ENCODE measurements at places on chromosomes 7 and 10.
A peak's percentile ranks its signal among the peaks of the same experiment; 100 is the strongest.

GRCh38 chr7:81031243-81031642 is 112.4 kb upstream of the SEMA3C start:
- DNase-seq = no peak

DNA sequence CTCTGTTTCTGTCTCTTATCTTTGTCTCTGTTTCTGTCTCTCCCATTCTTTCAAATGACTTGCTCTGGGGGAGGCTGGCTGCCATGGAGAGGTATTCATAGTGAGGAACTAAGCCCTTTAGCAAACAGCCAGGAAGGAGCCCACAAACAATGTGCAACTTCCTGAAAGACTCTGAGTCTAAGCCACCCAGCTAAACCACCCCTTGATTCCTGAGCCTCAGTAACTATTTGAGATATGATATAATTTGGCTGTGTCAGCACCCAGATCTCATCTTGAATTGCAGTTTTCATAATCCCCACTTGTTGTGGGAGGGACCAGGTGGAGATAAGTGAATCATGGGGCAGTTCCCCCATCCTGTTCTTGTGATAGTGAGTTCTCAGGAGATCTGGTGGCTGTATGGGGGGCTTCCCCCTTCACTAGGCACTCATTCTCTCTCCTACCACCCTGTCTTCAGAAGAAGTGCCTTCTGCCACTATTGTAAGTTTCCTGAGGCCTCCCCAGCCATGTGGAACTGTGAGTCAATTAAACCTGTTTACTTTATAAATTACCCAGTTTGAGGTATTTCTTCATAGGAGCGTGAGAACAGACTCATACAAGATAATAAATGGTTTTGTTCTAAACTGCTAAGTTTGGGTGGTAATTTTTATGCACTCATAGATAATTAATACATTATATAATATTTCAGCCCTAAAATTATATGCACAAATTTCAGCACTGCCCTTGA is 121.2 kb upstream of the FOXP2 start:
- no peak for DNase-seq

DNA sequence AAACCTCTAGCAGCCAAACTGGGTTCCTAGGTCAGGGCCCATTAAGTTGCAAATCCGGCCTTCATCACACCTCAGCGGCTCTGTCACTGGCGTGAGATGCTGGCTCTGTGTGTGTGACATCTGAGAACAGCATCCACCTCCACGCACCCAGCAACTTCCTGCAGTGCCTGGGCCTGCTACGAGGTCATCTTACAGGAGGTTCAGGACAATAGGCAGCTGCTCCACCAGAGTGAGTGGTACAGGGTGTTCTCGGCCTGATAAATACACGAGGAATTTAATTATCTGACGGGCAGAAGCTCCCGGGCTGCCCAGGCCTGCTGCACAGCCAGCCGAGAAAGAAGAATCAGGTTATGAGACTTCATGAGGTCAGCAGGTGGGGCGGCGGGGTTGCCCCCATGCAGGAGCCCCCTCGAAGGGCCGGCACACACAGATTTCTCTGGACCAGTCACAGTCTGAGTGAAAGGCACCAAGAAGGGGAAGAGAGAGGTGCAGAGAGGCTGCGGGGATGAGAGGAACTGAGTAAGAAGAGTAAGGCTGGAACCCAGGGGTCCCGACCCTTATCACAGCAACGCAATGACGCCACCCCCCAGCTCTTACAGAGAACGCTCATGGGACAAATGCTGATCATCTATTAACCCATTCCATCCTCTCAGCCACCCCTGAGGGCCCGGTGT is 49.3 kb downstream of the CALML3 start:
- DNase-seq = peak; percentile 89

DNA sequence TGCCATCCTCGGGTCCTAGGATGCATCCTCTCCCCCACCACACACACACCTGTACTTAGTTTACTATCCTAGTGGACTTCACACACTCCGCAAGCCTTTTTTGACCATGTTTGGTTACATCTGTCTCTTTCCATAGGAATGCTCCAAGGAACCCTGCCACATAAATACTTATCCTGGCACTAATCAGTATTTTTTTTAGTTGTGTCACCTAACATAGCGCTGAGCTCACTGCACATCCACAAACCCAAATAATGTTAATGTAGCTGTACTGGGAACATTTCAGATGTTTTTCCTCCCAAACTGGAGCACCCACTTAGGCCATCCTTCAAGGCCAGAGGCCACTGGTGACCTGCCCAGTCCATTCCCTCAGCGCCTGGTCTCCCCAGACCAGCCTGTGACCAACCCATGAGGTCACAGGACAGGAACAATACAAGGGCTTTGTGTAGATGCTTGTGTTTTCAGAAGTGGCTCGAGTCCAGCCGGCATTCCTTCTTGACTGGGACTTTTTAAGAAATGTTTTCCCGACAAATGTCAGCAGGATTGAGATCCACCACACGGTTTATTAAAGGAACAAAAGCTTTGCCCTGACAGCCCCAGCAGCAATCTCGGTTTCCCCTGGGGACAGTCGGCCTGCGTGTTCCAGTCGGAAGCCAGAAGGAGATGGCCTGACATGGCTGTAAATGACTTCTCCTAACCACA is 181.4 kb downstream of the JCAD start:
- no peak for DNase-seq

DNA sequence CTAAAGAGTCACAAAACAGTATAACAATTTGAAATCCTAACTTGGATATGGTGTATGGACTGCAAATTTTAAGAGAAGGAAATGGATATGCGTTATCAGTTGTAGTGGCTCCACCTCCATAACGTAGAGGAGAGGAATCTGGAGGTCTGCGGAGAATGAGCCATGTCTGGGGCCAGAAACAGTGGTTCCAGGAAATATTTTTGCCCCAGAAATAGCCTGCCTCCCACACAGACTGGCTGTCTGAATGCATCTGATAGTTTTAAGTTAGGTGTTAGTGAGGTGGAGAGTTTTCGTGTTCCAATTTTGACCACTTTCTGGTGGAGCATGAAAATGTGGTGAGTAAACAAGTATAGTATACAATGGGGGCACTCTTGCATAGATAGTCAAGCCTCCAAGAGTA is 1.6 kb downstream of the PHTF2 start:
- DNase-seq = no peak

- DNase-seq = no peak
Measured at GRCh38 chr7:123537026-123537642, 2.7 kb upstream of the IQUB start.

GRCh38 chr10:62815381-62816075 is 638 bp downstream of the EGR2 start:
- DNase-seq = no peak

DNA sequence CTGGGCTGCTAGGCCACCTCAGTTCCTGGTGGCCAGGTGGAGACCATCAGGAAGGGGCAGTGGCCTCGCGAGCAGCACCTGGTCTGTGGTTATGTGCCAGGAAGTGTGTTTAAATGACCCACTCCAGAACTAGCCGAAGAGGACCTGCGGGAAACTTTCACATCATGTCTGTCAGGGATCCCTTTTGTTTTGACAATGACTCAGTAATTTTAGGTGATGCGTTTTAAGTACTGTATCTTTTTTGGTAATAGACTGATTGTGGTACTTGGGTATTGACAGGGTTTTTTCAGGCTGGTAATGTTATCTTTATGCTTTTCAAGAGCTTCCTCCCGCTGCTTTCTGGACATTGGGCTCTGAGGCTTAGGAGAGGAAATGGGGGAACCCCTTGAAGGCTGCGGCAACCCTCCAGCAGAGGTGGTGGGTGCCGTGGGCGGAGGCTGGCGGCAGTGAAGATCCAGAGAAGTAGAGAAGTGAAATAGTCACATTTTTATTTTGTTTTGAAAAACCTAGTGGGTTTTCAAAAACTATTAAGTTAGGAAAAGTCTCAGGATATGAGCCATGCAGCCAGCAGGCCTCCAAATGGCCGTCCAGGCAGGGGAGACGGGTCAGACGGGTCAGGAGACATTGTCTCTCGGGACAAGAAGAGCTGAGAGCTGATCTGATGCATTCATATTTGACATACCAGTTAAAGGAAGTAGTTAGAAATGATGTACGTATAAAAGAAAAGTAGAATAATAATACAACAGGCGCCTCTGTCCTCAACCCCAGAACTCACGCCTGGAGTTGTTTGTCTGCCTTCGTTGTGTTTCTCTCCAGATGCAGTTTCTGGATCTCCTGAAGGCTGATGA is 27.7 kb downstream of the PPP2R2D start:
- peak; percentile 48 for DNase-seq

DNA sequence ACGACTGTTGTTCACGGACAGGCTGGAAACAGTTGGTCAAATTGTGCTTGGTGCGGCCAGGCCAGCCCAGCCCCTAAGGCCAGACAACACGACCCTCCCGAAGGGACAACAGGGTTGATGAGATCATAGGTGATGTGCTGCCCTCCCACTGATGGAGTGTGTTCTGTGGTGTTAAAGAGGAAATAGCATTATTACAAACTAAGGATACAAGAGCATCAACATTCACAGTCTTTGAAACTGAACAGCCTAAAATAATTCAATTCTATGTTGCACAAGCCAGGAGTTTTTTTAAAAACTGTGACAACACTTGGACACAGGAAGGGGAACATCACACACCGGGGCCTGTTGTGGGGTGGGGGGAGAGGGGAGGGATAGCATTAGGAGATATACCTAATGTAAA is 87.6 kb downstream of the FAM53B start:
- no peak for DNase-seq

All from sigmoid colon (tissue), 7 donors.